ENCODE measurements at places on chromosomes 1 and 21.

- no peak for DNase-seq
Observed at GRCh38 chr1:214241060-214241459, 39.9 kb upstream of the SMYD2 start.

DNA sequence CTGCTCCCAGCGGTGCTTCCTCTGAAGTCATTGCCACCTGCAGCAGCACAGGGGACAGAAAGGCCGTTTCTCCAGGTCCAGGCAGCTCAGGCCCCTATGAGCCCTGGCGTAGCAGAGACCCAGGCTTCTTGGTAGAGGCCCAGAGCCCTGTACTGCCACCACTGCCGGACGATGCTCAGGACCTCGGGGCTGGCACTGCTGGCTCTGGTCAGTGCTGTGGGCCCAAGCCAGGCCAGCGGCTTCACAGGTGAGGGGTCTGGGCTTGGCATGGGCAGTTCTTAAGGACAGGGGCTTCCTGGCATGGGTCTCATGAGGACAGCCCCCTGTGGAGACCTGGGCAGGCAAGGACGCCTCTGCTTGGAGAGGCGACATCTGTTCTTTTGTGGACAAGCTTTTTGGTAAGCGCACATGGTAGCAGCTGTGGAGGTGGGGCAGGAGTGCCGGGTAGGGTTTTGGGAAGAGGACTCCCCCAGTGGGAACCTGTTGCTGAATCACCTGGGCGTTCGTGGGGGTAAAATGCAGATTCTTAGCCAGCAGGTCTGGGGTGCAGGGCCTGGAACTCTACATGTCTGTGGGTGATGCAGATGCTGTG is at the start of gene UMODL1:
Gene UMODL1, plus strand, starts transcription at position 172 of the 592 bp plus-strand sequence. Its CDS starts 0 bp downstream, at position 172.
- no peak for DNase-seq

GRCh38 chr1:223482766-223483165 is 89.6 kb downstream of the CCDC185 start:
- no peak for DNase-seq

GRCh38 chr1:15958111-15958510 is 17.8 kb downstream of the ZBTB17 start:
- DNase-seq = no peak

DNA sequence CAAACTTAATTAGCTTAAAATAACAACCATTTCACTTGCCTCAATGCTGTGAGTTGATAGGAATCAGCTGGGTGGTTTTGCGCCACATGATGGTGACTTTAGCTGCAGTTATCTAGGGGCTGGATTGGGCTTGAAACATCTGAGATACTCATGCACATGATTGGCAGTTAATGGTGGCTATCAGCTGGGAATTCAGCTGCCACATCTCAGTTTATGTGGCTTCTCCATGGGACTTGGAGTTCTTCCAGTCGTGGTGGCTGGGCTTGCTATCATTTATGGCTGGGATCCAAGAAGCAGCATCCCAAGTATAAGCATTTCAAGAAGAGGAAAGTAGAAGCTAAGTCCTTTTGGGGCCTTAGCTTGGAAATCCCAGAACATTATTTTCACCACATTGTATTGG is 36.4 kb downstream of the PDC start:
- no peak for DNase-seq

- peak; percentile 43 for DNase-seq
Observed at GRCh38 chr1:42765832-42766740, 742 bp downstream of the P3H1 start.

- DNase-seq = no peak
Observed at GRCh38 chr1:25679171-25679570, 62.6 kb downstream of the MAN1C1 start.

GRCh38 chr1:34403156-34403555 is 226.4 kb downstream of the C1orf94 start:
- no peak for DNase-seq

DNA sequence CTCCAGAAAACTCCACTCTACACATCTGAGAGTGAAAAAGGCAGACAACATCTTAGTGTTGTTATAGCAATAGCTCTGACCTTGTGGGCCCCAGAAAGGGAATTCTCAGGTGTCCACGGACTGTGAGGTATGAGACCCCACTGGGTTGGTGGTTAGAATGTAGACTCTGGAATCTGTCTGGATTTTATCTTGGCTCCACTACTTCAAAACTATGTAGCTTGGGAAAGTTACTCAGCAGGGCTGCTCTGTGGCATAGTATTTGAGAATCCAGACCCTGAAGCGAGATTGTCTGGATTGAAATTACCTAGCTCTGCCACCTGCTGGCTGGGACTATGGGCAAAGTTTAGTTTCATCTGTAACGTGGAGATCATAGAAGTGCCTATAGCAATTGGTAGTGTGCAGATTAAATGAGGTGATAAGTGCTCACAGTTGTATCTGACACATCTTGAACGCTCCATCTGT is 25.8 kb downstream of the PRDM2 start:
- no peak for DNase-seq

GRCh38 chr1:12573015-12573825 is 44.8 kb downstream of the DHRS3 start:
- no peak for DNase-seq

- DNase-seq = no peak
Observed at GRCh38 chr1:227059076-227059475, 119.0 kb downstream of the COQ8A start.

DNA sequence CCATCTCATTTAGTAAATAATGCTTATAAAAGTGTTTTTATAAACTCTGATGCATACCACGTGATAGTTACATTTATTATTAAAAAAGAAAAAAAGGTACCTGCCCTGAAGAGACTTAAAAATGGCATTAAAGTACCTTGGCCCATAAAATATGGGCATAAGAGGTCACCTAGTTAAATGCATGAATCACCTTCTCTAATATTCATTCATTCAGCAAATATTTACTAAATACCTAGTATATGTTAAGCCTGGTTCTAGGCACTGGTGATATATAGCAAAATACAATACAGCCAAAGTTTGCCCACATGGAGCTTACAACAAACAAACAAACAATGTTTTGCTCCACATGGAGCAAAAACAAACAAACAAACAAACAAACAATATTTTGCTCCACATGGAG is 87.0 kb downstream of the SCMH1 start:
- DNase-seq = no peak

GRCh38 chr1:69126796-69127195 is 440.9 kb upstream of the LRRC7 start:
- DNase-seq = no peak

GRCh38 chr1:182446033-182446669 is 3.8 kb upstream of the RGSL1 start:
- DNase-seq = peak; percentile 51

DNA sequence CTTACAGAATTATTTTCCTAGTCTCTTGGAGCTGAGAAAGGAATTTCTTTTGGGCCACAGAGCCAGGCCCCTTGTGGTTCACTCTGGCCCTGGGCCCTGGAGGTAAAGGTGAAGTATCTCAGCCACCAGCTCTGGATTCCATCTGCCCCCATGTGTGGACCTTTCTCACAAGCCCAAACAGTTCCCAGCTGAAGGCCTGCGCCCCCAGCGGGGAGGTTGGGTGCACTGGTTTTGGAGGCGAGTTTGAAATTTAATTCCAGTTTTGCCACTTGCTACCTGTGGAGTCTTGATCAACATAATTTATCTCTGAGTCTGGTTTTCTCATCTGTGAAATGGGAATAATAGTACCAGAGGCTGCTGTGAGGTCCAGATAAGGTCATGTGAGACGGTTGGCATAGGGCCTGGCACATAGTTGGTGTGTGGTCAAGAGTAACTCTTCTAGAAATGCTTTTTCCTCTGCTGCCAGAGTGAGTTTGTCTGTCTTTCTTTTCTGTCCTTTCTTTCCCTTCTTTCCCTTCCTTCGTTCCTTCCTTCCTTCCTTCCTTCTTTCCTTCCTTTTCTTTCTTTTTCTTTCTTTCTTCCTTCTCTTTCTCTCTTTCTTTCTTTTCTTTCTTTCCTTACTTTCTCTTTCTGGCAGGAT is 6.1 kb downstream of the AGTRAP start:
- DNase-seq = no peak
